Activated CD8-positive, alpha-beta memory T cell treated with anti-CD3 and anti-CD28 coated beads, Interleukin-2, amount 50 U/mL, for 48 hours (primary cell): ENCODE measurements at places on chromosomes 3 and 15.

GRCh38 chr3:192570821-192571791 is 156.2 kb downstream of the FGF12 start:
- DNase-seq = peak; percentile 50

DNA sequence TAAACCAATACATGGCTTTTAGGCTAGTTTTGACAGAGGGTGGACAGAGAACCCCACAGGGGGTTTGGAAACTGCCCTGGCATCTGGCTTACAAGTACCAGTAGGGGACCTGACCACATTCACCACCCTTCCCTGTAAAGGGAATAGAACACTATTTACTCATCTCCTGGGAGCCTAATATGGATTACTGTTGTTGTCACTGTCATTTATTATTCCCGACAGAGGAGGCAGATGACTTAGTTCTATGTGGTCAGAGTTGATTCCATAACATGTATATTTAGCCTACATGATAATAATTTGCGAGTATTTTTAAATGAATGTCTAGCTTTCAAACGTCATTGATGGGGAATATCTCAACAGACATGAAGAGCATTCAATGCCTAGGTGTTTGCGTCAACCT is 15.9 kb downstream of the ZBTB38 start:
- DNase-seq = no peak

DNA sequence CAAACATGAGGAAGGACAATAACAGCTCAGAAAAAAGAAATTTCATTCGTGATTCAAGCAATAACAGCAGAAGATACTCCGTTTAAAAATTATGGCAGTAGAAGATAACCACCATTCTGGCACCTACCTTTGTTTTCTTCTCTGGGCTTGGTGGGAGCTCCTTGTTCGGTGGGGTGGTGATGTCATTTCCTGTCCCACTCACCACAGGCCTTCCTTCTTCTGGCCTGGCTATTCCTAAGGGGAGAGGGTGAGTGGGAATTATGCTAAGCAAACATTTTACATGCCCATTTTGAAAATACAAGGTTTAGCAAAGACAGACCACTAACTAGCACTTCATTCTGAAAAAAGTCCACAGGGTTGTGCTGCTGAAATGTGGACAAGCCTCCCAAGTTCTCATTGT is 74.4 kb downstream of the DHX30 start:
- no peak for DNase-seq

DNA sequence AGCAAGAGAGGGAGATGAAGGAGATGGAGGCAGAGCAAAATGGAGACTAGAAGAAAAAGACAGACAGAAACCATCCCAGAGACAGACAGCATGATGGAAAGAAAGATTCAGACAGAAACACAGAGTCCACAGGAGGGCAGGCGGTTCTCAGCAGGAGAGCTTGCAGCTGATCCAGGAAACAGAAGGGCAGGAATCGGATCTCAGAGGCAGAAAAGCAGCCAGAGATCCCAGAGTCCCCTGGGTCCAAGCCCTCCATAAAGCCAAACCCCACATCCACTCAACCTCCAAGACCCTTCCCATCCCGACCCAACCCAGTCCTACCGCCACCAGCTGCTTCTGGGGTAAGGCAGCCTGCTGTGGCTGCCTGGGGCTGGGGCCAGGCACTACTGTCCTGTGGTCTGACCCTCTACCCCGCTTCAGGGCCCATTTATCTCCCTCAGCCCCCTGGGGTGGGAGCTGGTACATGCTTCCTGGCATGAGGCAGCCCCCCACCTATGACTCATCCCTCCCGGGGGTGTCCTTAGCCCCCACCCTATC is at the start of gene UCN2:
Gene UCN2, minus strand, starts transcription at position 400 of the 537 bp plus-strand sequence. CDS start 657 bp downstream, outside the sequence.
- DNase-seq = no peak

GRCh38 chr15:61426466-61426865 is 197.4 kb upstream of the RORA start:
- no peak for DNase-seq

- no peak for DNase-seq
Observed at GRCh38 chr3:52454938-52455282, 494 bp upstream of the NISCH start.

DNA sequence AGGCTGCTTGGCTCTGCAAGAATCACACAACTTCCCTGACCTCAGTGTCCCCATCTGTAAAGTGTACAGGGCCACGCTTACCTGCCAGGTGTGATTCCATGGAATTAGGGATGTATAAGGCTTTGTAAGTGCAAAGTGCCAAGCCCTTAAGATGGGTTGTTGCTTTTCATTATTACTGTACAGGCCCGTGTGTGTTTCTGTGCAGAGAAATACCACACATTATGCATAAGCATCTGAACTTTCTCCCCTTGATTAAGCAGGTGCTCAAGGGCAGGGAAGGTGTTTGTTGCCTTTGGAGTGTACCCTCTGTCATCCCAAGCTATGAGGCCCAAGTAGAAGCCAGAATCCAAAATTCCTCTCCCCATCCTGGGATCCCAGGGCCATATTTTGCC is 13.6 kb upstream of the HRH1 start:
- no peak for DNase-seq

- DNase-seq = no peak
Observed at GRCh38 chr3:38332201-38332600, 14.4 kb upstream of the XYLB start.

DNA sequence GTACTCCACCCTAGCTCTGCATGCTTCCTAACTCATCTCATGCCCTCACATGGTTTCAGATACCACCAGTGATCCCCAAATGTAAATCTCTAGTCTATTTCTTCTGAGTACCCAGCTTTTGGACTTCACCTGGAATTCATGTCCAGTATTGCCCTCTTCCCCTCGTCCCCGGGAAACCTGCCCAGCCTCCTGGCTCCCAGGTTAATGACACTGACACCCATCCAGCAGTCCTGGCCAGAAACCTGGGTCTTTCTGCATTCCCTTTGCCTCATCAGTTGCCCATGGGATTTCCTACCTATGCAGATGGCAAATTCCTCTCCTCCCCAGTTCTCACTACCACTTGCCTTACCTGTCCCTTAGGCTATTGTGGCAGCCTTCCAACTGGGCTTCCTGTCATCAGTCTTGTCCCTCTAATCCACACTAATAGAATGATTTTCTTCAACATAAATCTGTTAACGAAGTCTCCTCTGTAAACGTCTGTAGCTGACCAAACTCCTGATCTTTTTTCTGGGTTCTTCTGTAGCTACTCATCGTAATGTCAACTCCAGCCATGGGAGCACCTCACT is 15.3 kb upstream of the MYLK start:
- DNase-seq = no peak

GRCh38 chr3:143412084-143412483 is 292.5 kb downstream of the CHST2 start:
- DNase-seq = no peak
